Colonic mucosa (tissue), 4 donors: ENCODE measurements at places on chromosomes 5 and 9.
A peak's percentile ranks its signal among the peaks of the same experiment; 100 is the strongest.

- no peak for DNase-seq
Observed at GRCh38 chr9:92332577-92333281, 7.0 kb downstream of the CENPP start.

GRCh38 chr5:10463566-10463965 lies 21.9 kb downstream of the ROPN1L start:
- DNase-seq: no peak

- DNase-seq: no peak
Observed at GRCh38 chr5:130335117-130335516, 430.9 kb downstream of the CHSY3 start.

DNA sequence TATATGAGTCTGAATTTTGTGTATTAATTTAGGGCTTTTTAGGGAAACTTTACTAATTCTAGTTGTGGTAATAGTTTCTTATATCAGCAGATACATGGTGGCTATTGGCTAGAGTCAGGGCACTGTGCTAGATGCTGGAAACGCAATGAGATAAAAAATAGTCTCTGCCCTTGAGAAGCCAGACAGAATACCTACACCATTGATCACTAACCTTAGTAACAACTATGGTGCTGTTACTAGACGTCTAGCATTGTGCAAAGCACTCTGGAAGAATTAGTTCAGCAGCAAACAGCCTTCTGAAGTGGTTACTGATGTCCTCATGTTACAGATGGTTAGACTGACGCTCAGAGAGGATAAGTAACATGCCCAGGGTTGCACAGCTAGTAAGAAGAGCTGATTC lies 61.8 kb downstream of the GDA start:
- no peak for DNase-seq

DNA sequence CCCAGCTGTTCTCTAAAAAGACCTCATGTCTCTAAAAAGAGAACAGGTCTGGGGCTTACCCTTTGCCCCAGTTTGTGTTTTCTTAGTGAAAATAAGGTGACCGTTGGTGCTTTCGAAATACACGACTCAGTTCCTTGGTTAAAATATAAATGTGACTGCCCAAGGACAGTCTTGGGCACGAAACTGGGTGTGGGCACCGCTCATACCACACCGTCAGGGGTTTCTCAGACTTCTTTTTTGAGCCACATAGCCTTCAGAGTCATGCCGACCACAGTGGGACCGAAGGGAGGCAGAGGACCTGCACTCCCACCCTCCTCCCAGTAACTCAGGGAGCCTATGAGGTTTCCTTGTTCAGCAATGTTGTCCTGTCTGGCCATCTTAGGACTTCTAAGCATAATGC lies 6.5 kb downstream of the SNX18 start:
- no peak for DNase-seq

GRCh38 chr9:137063311-137064026 lies 6.9 kb downstream of the SAPCD2 start:
- no peak for DNase-seq

GRCh38 chr5:8807636-8808035 lies 738.2 kb downstream of the SEMA5A start:
- no peak for DNase-seq

DNA sequence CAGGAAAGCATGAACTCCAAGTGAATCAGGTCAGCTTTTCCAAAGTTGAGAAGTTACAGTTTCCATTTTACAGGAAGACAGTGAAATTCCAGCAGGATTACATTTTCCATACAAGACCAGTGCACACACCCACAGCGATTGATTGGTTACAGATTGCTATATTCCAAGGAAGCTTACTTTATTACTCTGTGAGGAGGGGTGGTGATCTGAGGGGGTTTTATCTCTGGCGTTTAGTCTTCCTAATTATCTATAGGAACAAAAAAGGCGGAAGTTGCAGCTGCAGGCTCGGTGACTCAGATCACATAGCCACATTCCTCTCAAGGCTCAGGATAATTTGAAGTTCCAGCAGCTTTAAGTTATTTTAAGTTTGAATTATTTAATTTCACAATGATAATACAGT lies 450.4 kb upstream of the NMUR2 start:
- no peak for DNase-seq

- no peak for DNase-seq
Observed at GRCh38 chr9:115289757-115290208, 171.8 kb upstream of the TNC start.

DNA sequence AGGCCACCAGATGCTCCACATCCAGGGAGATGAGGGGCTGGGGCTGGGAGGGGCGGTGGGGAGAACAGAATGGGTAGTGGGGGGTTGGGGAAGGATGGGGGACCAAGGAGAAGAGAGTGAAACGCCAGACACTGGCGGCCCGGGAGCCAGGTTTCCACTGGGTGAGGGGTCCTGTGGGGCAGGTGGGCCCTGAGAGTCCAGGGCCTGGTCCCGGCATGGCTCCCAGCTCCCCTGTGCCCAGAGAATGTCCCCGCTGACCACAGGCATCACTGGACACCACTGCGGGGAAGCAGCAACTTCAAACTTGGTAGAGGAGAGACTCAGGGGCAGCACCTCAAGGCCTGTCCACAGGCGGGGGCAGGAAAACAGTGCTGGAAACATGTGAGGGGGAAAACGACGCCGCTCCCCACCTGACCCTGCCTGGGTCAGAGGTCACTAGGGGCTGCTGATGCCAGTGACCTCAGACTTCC lies 13.2 kb downstream of the NINJ1 start:
- DNase-seq: no peak

DNA sequence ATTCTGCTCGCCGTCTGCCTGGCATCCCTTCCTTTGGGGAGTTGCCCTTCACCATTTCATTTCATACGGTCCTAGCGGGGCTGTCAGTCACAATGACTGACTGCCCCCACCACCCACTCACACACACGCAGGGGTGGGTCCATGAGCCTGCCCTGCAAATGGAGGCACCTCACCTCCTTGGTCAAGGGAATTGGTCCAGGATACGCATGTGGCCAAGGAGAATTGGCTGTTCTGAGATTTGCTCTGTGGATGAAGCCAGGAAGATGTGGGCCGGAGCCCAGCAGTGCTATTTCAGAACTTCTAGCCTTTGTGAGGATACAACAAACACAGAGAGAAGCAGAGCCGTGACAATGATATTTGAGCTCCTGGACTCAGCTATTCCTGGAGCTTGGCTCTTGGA lies 17.0 kb downstream of the C1QTNF2 start:
- no peak for DNase-seq

- no peak for DNase-seq
Observed at GRCh38 chr5:159050316-159051143, 49.2 kb downstream of the EBF1 start.

DNA sequence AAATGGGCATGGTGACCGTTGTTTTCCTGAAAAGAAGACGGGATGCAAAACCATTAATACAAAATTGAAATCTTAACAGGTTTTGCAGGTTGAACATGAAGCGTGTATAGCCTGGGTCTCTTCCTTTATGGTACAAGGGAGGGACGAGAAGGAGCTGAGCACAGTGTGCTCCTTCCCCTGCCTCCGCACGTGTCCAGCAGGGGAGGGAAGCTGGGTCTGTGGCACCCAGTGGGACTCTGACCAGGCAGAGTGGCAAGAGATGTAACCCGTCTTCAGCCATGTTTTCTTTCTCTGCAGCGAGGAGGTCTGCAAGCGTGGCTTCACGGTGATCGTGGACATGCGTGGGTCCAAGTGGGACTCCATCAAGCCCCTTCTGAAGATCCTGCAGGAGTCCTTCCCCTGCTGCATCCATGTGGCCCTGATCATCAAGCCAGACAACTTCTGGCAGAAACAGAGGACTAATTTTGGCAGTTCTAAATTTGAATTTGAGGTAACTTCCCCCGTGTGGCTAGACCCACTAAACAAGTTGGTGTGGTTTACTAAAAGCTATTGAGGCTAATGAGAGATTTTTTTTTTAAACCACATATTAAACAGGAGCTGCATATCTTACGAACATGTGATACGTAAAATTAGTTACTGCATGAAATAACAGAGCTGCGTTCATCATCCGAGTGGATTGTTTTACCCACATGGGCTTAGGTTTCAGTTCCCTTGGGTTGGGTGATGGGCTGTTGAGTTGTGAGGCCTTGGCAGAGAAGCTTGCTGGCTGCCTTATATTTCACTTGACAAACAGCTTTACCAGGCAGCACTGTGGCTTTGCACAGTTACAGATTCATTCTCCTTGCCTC lies 143.7 kb downstream of the TRIO start:
- DNase-seq: no peak

DNA sequence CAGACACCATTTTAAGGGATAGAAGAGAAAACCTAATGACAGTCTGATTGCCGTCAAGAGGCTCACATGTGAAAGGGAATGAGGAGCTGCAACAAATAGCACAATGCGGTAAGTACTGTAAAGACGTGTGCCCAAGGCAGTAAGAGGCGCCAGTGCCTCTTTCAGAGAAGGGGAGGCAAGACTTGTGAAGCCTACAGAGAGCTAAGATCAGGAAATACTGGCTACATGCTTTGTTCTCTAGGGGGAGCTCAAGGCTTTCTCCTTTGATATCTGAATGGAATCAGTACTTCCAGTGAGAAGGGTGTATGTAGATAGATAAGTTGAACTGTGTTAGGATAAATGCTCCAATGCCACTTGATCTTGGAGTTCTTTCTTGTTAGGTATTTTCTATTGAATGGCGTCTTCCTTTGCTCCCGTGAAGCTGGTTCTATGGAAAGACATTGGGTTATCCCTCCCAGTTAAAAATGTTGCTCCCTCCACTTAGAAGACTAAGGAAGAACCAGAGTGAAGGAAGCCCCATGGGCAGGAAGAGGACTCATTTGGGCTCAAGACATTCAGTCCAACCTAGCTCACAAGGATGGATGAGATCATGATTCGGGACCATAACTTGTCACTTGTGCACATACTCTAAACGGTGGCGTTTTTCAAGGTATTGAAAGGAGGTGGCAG lies 23.5 kb upstream of the ALDOB start:
- peak; percentile 43 for DNase-seq

- peak; percentile 100 for DNase-seq
Observed at GRCh38 chr5:151252762-151253604, at the start of gene GM2A. TSS of gene GM2A (plus strand) at chr5:151253185. CDS start at chr5:151253217, 32 bp downstream.

- no peak for DNase-seq
Observed at GRCh38 chr9:36748322-36748899, 175.7 kb downstream of the MELK start.

DNA sequence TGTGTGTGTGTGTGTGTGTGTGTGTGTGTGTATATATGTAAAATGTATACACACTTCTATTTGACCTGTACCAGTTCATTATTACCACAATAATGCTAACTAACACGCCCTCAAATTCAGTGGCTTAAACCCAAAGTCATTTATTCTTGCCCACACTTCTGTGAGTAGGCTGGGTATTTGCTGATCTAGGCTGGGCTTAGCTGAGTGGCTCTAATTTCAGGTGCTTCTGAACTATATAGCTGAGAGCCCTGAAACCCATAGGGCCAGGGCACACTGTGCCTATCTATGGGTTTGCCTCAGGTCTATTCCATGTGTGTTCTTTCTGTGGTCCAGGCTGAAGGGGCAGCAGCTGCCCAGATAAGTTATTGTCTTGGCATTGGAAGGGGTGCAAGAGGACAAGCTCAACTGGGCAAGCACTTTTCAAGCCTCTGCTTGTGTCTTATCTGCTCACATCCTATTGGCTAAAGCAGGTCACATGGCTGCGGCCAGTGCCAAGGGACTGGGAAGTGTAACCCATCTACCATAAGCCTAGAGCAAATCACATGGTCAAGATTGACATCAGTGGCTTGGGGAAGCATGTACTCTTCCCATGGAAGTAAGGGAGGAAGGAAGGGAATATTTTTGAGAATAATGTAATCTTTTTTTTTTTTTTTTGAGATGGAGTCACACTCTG lies 139.9 kb downstream of the PALM2AKAP2 start:
- no peak for DNase-seq

DNA sequence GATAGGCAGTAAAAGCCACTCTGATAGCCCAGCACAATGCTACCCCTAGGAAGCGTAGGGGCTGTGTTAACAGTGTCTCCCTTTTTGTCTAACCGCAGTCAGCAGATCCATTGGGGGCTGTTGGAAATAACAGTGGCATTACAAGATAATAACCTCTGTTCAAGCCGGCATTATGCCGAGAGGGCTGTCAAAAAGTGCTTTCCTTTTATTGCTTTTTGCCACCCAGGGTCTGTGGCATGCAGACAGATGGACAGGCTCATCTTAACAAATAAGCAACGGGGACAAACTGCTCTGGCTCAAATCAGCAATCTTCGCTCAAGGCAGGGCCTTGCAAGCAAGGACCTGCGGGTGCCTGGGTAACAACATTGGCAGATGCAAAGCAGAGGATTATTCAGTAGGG lies 123.3 kb downstream of the TLR4 start:
- DNase-seq: no peak

DNA sequence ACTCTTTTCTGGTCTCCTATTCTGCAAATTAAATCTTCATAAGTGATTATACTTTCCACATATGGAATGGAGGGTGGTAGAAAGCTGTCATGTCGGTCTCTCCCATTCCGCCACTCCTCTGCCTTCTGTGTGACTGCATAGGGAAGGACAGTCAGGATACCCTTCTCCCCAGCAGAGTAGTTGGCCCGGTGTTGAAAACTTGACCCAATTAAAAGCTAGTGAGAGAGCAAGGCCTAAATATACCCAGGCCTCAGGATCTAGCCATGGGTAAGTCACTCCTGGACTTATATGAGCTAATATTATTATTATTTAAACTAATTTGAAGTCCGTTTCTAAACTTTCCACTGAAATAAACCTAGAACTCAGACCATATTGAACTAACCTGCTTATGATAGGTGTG lies 194.8 kb downstream of the TSSK1B start:
- no peak for DNase-seq

DNA sequence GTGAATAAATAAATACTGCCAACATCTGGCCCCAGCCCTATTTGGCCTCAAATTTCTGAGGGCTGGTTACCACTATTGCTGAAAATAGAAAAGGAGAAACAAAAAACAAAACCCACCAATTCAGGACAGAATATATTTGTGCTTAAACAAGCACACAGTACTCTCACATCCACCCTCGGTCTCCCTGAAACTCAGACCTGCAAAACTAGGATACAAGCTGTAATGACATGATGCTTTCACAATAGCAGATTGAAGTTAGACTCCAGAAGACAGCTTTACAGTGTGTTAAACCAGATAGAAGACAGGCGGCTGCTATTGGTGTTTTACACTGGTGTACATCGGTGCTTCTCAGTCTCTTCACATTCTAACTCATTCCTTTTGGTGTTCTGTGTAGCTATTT lies 214.9 kb upstream of the DMRT1 start:
- no peak for DNase-seq

DNA sequence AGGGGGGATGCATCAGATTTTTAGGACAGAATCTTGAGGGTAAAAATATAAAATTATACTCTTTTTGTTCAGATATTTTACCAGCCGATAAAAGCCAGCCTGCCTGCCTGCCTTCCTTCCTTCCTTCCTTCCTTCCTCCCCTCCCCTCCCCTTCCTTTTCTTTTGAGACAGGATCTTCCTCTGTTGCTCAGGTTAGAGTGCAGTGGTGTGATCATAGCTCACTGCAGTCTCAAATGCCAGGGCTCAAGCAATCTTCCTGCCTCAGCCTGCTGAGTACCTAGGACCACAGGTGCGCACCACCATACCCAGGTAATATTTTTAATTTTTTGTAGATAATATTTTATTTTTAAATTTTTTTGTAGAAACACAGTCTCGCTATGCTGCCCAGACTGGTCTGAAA lies 330.0 kb downstream of the CCDC171 start:
- DNase-seq: no peak
